Panc1 (cell line): ENCODE measurements at places on chromosomes 11 and 22.

GRCh38 chr11:109443052-109443451, 21.1 kb downstream of the C11orf87 start:
- H3K27me3 ChIP-seq = no peaks in the 10 kb centered on the region
- H3K4me3 ChIP-seq = no peak overlapping the region
- no peaks in the 10 kb centered on the region for H3K4me1 ChIP-seq
- no peaks in the 10 kb centered on the region for H3K36me3 ChIP-seq
- H3K27ac ChIP-seq = no peak overlapping the region

DNA sequence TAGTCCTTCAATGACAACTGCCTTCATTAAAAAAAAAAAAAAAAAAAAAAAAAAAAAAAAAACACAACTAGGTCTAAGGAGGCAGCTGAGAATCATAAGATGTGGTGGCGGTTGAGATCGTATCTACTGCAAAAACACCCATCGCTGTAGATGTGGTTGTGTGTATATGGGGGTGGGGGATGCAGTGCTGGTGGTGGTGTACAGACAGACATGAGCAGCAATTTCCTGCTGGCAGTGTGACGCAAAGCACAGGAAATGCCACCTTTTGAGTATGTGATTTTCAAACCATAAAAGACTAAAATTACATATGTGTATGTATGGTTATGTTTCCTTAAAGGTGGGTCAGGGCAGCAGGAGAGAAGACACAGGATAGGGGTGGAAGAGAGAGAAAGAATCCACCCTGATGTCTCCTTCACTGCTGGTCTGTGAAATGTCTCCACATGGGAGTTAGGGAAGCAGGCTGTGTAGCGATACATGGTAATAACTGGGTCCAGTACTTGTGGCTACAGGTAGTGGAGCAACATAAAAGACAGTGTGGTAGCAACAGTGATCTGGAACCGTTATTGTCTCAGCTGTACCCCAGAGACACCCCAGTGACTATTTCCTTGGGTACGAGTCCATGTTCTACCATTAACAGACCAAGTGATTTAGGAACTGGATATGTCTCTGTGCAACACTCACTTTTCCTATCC, 57.9 kb downstream of the SYTL2 start:
- no peaks in the 10 kb centered on the region for H3K27me3 ChIP-seq
- H3K27ac ChIP-seq = no peak overlapping the region
- peaks cover 2% of the 10 kb centered on the region; the same call in 1 of the 2 replicates for H3K4me1 ChIP-seq
- peaks cover 6% of the 10 kb centered on the region; the same call in 1 of the 2 replicates for H3K36me3 ChIP-seq
- H3K4me3 ChIP-seq = no peak overlapping the region
- DNase-seq = no peak

GRCh38 chr11:33063326-33063881, 24.0 kb downstream of the TCP11L1 start:
- H3K4me1 ChIP-seq = no peaks in the 10 kb centered on the region
- no peaks in the 10 kb centered on the region for H3K27me3 ChIP-seq
- DNase-seq = no peak
- H3K4me3 ChIP-seq = no peak overlapping the region

DNA sequence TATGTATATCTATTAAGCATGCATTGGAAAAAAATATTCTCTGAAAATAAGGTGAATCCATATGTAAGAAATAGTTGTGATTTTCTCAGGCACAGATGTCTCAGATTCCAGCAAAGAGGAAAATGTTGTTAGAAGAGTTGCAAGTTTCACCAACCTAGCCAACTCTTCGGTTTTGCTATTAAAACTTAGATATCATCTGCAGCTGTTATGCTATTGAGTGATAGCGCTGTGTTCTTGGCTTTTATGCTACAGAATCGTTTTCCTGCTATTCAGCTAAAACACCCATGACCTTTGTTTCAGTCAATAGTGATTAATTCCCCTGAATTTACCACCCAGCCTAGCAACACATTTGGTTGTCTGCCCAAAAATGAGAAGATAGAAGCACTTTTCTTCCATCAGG, 795.6 kb upstream of the ANO3 start:
- no peaks in the 10 kb centered on the region for H3K4me1 ChIP-seq
- no peak for DNase-seq
- H3K4me3 ChIP-seq = no peak overlapping the region
- no peaks in the 10 kb centered on the region for H3K36me3 ChIP-seq

DNA sequence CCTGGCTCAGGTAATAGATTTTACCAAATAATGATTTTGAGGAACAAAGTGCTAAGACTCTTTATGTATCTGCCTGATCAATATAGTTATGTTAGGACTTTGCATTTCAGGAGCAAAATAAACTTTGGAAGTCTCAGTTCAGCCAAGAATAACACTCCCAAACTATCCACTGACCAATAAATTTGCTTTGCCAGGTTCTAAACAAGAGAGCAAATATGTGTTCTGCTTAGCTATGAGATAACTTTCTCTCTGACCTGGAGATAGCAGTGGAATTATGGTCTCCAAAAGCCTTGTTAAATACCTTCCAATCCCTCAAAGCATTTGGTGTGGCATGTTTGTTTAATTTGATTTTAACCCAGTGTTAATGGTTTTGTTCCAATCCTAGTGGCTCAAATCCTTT, 1541.1 kb downstream of the FAM181B start:
- no peak overlapping the region for H3K4me3 ChIP-seq
- H3K4me1 ChIP-seq = no peaks in the 10 kb centered on the region
- DNase-seq = no peak
- no peak overlapping the region for H3K27ac ChIP-seq

- peaks cover 30% of the 10 kb centered on the region for H3K27me3 ChIP-seq
- no peaks in the 10 kb centered on the region for H3K36me3 ChIP-seq
- H3K27ac ChIP-seq = no peak overlapping the region
Measured at GRCh38 chr11:95716266-95716665, 73.3 kb downstream of the FAM76B start.

GRCh38 chr11:76721755-76722677, 51.5 kb upstream of the LRRC32 start:
- no peak overlapping the region for H3K27ac ChIP-seq
- DNase-seq = peak; percentile 55
- peaks cover 13% of the 10 kb centered on the region for H3K27me3 ChIP-seq
- H3K4me1 ChIP-seq = no peaks in the 10 kb centered on the region

GRCh38 chr11:70314730-70315129, 44.2 kb downstream of the PPFIA1 start:
- H3K27me3 ChIP-seq = no peaks in the 10 kb centered on the region
- H3K4me3 ChIP-seq = no peak overlapping the region
- no peaks in the 10 kb centered on the region for H3K36me3 ChIP-seq
- H3K27ac ChIP-seq = no peak overlapping the region
- no peak for DNase-seq
- 0 out of 2 replicates have a peak, but pooled peaks cover 4% of the 10 kb centered on the region for H3K4me1 ChIP-seq

DNA sequence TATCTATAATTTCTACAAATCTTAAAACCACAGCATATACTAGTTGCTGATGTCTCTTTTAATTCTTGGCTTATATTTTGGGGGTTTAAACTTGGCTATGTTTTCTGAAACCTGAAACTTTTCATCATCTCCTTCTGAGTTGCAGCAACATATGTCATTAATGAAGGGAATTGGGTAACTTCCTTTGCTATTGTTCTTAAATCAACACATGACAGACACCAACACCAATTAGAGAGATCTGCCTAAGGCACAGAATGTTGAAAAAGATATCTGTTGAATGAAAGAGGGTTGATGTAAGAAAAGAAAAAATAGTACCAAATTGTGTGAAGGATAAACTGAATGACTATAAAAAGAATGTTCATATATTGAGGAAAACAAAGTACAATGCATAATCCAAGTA, 10.3 kb upstream of the GAS2 start:
- no peak overlapping the region for H3K4me3 ChIP-seq
- no peaks in the 10 kb centered on the region for H3K36me3 ChIP-seq
- H3K4me1 ChIP-seq = no peaks in the 10 kb centered on the region
- H3K27me3 ChIP-seq = no peaks in the 10 kb centered on the region; the same call in none of the 2 replicates
- no peak overlapping the region for H3K27ac ChIP-seq
